ENCODE measurements at places on chromosomes 7 and 10.

- peak; percentile 88 for DNase-seq
Measured at GRCh38 chr7:82049891-82050533, 280.2 kb upstream of the HGF start.

GRCh38 chr10:47116445-47116844, 183.6 kb upstream of the GDF10 start:
- no peak for DNase-seq

DNA sequence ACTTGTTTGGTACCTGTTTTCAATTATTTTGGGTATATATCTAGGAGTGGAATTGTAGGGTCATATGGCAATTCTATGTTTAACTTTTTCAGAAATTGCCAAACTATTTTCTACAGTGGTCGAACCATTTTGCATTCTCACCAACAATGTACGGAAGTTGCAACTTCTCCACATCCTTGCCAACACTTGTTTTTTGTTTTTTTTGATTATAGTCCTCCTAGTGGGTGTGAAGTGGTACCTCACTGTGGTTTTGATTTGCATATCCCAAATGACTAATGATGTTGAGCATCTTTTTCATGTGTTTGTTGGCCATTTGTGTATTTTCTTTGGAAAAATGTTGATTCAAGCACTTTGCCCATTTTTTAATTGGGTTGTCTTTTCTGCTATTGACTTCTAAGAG, 122.1 kb downstream of the RPS24 start:
- DNase-seq = no peak

- no peak for DNase-seq
Measured at GRCh38 chr10:29860166-29860565, 199.2 kb downstream of the JCAD start.

GRCh38 chr7:100573691-100574361, at the start of gene SAP25:
SAP25 (minus strand) TSS chr7:100573900; CDS start chr7:100573742, 158 bp downstream.
- DNase-seq = no peak

GRCh38 chr10:44935201-44935965, 24.2 kb upstream of the RASSF4 start:
- no peak for DNase-seq

GRCh38 chr7:132564090-132564489, 12.2 kb downstream of the PLXNA4 start:
- no peak for DNase-seq

DNA sequence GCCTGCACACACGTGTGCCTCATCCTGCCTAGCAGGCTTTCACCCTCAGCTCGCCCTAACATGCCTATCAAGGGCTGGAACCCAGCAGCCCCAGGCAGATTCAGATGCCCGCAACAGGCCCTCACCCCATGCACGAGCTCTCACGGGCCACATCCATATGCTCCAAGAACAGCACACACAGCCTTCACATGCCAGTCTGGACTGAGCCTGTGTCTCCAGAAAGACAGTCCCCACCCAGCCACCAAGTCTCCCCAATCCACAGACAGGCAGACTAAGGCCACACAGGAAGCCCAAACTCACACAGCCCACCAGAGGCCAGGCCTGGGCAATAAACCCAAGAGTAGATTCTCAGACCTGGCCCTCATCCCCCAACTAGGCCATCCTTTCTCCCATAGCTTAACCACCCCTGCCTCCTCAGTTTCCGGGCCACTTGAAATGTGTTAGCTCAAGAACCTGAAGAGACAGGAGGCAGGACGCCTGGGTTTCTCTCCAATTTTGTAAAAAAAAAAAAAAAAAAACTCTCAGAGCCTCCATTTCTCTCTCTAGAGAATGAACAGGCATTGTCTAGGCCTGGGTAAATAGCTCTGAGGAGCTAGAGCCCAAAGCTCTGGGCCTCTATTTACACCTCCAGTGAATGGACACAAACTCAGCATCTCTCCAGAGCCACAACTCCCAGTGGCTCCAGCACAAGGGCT, 6.8 kb downstream of the LDB1 start:
- DNase-seq = no peak

- no peak for DNase-seq
Measured at GRCh38 chr7:83850125-83850524, 201.2 kb upstream of the SEMA3E start.

GRCh38 chr7:151781161-151781845, 95.6 kb downstream of the PRKAG2 start:
- no peak for DNase-seq

- no peak for DNase-seq
Measured at GRCh38 chr7:102319671-102320070, 33.0 kb downstream of the SH2B2 start.

- DNase-seq = no peak
Measured at GRCh38 chr7:137146552-137147337, 196.8 kb downstream of the PTN start.

- DNase-seq = no peak
Measured at GRCh38 chr10:17026686-17027485, 102.7 kb downstream of the CUBN start.

DNA sequence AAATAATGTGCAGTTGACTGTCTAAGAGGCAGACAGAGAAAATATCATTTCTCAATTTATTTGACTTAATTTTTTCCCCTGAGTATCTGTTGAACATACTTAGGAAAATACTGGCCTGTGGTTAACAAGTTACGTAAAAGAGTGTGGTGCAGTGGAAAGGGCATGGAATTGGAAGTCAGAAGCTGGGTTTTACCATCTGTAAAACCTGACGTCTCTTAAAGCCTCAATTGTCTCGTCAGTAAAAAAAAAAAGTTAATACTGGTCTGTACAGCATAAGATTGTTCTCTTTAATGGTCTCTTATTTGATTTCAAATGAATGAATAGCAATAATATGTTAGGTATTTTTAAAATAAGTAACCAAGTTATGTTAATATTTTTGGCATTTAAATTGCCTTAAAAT, 67.8 kb downstream of the PHTF2 start:
- DNase-seq = no peak

DNA sequence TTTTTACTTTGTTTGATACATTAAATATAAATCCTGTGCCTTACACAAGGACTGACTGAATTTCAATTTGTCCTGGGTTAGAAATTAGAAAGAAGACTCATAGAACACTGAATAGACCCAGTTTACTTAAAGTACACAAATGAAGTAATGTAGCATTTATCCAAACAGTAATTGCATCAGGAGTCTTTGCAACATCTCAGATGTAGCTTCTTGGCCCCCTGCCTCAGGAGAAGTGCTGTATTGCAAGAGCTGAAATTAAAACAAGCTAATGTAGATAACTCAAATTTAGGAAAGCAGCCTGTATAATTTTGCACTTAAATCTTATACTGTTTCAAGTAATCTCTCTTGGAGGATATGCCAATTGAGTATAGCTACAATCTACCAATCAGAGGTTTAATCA, 54.3 kb upstream of the KCND2 start:
- DNase-seq = no peak

DNA sequence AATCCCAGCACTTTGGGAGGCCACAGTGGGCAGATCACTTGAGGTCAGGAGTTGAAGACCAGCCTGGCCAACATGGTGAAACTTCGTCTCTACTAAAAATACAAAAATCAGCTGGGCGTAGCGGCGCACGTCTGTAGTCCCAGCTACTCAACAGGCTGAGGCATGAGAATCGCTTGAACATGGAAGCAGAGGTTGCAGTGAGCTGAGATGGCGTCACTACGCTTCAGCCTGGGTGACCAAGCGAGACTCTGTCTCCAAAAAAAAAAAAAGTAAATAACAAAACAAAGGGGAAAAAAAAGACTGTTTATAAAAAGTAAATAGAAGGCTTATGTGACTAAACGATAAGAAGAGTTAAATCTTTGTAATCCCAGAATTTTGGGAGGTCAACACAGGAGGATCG, 15.0 kb upstream of the DNMBP start:
- no peak for DNase-seq

GRCh38 chr10:33897291-33897752, 562.9 kb upstream of the NRP1 start:
- no peak for DNase-seq

All from Panc1 (cell line).